ENCODE measurements at places on chromosomes 2 and 18.

DNA sequence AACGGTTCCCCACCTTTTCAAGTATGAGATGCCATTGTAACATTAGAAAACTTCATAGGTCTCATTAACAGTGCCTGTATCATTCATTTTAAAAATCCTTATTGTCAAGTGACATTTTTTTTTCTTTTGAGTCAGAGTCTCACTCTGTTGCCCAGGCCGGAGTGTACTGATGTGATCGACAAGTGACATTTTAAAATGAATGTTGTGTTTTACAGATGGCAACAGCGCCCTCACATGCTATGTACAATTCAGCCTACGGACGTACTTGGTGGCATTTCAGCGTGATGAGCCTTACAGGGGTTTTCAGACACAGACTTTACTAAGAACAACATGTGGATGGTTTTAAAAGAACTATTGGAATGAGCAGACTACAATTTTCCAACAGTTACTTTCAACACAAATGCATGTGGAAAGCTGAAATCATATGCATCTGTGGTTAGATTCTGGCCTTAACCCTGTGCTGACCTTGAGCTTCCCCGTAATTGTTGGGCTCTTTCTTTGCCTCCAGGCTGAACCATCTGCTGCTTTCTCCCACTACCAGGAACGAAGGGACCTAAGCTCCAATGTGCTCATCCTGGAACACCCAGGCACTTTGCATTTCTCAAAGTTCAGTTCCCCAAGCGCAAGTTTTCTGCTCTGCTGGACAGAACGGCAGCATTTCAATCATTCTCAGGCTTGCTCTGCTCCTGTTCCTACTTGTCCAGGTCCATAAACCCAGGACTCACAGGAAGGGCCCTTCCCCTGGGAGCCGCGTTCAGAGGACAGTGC lies 119.9 kb upstream of the NDUFV2 start:
- DNase-seq, result peak; percentile 82

- no peak for DNase-seq
Measured at GRCh38 chr2:223102450-223102849, 50.5 kb downstream of the KCNE4 start.

DNA sequence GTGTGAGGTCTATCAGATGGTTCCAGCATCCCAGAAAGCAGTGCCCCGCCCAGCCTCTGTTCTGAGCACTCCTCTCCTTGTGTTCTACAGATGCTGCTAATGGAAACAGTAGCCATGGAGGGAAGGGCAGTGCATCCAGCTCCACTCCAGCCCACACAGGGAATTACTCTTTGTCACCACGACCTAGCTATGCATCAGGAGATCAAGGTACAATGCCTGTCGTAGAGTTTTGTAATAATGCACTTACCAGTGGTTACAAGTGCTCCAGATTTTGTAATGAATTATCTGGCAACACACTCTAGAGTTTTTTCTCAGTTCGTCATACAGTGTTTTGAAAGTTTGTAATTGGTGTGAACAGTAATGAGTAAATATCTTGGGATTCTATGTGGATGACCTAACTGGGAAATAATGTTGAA lies 161.1 kb downstream of the ESCO1 start:
- peak; percentile 5 for DNase-seq

DNA sequence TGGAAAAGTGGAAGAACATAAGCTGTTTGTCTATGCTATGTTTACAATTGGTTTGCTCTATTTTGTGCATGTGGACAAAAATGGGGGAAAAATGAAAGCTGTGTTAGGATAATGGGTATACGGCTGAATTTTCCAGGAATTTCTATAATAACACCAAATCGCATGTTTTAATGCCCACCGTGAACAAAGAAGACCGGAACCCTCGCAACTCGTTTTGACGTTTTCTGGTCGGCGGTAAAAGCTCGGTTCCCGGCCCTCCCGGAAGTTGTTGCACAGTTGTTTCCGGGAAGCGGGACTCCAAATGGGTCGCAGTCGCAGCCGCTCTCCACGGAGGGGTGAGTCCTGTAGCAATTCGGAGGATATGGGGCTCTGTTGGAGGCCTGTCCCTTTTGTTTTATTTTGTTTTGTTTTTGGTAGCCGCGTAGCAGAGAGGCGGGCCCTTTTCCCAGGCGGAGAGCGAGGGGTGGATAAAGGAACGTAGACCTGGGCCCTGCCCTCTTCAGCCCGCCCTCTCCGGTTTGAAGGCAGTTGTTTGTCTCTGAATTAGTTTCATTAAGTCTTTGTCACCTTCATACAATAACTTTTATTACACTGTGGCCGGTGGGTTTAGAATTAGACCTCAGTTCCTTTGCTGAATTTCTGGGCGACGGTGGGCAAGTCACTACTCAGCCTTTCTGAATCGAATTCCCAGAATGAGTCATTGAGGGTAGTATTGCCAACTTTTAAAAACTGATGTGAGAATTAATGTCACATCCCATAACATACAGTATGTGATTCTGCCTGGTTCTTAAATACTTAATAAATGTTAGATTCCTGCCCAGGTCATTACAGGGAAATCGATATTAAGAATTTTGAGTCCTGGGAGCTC lies at the start of gene SNRNP27:
SNRNP27 (plus strand) TSS at position 273 of the 868 bp plus-strand sequence; CDS start at position 302, 29 bp downstream.
- peak; percentile 60 for DNase-seq

All from fibroblast of the conjunctiva (primary cell).